Kidney tubule cell (primary cell): ENCODE measurements at places on chromosomes 11 and 22.

DNA sequence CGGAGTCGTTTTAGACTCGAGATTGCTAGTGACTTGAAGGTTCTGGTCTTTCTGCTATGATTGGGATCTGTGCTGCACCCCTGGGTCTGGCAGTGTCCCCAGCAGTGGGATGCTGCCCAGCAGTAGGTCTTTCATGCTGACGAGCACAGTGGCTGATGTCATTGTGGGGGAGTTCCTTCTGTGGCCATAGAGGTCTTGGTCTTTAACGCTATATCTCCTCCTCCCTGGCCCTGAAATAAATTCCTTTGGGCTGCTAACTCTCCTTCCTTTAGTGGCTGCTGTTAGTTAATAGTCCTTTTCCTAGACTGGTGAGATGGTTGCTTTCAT, 136.3 kb downstream of the TEAD1 start:
- no peak for DNase-seq

- DNase-seq: no peak
Observed at GRCh38 chr11:13850231-13851005, 112.1 kb upstream of the SPON1 start.

DNA sequence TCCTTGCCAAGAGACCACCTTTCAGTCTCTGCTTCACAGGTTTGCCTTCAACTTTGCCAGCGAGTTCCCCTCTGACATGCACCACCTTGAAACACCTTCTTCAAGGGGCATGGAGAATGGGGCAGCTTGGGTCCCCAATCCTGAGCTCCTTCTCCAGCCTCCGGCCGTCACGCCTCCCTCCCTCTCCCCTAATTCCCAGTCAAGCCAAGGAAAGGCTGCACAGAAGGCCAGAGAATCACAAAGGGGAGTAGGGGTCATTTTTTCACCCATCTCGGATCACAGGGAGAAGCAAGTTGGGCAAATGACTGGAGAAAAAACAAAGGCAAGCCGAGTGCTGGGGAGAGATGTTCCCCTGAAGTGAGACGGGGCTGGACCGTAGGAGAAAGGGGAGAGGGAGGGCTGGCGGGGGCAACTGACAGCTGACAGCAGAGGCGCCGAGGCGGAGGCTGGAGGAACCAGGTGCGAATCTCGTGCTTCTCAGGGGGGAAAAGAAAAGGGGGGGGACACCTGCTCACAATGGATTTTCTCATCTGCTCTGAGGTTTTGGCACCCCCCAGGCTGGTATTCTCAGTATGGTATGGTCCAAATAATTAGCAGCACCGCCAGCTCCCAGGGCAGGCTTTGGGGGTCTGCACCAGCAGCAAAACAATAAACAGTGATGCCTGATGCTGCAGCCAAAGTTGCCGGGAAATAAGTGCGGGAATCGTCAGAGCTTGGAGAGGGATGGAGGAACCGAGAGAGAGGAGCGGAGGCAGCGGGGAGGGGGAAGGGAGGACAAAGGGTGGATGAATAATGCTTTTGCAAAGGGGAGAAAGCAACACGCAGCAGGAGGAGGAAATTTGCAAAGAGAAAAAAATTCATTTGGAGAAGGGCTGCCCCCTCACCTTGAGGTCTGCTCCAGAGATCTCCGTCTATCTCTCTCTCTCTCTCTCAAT, 644 bp downstream of the YPEL4 start:
- no peak for DNase-seq

GRCh38 chr11:72446929-72447769, 12.8 kb upstream of the CLPB start:
- DNase-seq: peak; percentile 66

- peak; percentile 46 for DNase-seq
Observed at GRCh38 chr11:135075740-135076139, 663.7 kb upstream of the B3GAT1 start.
